Upper lobe of right lung (tissue), 1 donor: ENCODE measurements at places on chromosomes 6 and 20.

DNA sequence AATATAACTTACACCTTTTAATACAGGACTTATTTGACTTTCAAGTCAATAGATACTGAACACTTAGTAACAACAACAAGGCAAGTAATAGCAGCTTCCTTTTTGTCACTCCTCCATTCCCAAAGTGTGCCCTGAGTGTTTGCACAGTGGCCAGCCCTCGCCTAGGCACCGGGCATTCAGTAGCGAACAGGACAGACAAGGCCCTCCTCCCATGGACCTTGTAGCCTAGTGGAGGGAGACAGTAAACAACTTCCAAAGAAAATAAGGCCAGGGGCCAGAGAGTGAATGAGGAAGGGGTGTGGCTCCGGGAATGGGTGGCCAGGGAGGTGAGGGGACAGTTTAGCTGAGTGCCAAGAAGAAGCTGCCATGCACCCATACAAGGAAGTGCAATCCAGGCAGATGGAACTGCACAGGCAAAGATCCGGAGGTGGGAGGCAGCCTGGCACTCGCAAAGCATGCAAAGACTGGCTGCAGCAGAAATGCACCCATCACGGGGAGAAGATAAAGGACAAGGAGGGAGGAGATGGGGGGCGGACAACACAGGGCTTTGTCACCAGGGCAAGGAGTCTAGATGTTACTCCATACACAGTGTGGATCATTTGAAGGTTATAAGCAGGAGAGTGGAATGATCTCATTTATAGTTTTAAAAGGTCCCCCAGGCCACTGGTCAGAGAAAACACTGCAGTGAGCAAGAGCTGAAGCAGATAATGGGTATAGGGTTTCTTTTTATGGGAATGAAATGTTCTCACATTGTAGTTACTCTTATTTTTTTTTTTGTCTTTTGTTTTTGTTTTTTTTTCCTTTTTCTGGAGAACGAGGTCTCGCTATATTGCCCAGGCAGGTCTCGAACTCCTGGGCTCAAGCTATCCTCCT, 32.2 kb downstream of the ATP9A start:
- DNase-seq, result no peak

- no peak for DNase-seq
Measured at GRCh38 chr20:46696791-46697279, 7.6 kb upstream of the TP53RK start.

DNA sequence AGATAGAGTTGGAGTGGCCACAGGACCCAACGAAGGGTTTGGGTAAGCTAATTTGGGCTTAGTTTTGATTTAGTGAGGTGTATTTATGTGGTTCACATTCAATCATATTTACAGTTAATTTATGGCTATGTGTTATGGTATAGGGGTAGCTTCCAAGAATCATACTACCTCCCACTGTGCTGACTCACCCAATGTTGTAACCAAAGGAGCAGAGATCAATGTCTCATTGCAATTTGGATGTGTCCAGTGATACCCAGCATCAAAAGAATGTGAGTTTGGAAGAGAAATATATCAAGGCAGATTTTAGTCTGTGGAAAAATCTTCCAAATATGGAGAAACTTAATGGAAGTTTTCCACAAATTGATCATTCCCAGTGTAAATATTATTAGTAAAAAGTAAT, 25.3 kb upstream of the SMIM8 start:
- DNase-seq, result no peak

DNA sequence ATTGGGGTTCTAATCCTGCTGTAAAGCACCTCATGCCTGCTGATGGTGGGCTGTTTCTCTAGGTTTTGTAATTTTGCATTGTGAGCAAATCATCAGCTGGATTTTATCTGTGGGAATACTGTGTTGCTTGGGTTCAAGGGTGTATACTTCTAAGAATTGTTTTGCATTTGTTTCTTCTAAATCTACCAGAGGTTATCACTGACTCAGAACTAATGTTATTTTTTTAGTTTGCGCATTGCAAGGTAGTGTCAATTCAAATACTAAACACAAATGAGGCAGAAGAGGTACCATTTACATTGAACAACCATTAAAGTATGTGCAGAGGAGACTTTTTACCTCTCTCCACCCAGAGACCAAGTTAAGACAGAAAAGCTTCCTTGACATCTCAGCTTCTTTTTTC, 60.0 kb downstream of the CEP162 start:
- DNase-seq, result no peak

DNA sequence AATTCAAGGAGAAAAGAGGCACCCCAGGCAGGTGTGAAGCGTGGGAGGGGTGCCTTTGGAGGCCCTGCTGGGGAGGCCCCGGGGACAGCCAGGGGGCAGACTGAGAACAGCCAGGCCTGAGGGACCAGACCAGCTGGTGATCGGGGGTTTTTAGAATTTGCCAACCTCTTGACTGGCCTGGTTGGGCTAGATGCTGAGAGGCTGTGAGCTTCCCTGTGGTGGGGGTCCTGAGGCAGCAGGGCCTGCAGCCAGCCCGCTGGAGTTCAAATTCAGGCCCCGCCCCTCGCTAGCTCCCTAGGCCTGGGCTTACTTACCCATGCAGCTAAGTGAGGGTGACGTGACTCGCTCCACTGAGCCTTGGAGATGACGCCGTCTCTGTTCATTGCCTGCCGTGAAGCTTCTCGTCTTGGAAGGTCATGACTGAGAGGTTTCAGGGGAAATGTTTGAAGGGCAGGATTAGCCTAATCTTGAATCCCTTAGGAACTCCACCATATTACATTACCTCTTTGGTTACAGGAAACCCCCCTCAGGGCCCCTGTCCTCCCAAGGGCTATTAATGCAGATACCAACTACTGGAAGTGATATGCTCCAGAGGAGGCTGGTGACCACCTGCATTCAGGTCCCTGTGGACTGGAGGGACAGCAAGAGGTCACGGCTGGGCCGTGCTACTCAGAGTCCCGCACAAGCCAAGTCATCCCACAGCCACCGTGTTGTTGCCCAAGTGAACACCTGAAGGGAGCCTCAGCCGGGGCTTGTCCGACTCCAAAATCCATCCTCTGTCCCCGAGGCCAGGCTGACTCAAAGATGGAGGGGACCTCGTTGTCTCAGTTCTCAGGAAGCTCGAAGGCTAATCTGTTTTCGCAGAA, 73.9 kb upstream of the DUSP22 start:
- peak; percentile 47 for DNase-seq
